ENCODE measurements at places on chromosomes 4 and X.

DNA sequence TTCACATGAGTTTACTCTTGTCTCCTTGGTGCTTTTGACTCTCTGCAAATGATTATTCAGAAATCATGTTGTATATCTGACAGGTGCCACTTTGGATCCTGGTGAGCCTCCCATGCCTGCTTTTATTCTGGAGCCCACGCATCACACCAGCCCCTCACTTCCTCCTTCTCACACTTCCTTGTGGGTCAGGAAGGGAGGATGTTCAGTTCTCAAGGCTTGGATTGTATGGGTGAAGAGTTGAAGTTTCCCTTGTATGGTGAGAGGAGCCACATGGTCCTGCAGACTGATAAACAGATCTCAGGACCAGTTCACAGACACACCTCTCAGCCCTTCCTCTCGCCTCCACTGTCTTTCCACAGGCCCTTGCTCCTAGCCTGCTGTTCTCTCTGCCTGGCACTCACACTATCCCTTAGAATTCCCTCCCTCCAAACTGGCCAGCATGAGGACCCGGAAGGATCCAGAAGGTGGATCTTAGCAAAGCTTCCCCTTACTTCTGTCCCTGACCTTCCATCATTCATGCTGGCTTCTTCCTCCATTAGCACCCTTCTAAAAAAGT lies 92.1 kb downstream of the STK32B start:
- DNase-seq, result no peak

- DNase-seq, result no peak
Measured at GRCh38 chrX:103904301-103904700, 58.1 kb upstream of the TMSB15B start.

GRCh38 chr4:127138586-127138985 lies 494.2 kb upstream of the INTU start:
- no peak for DNase-seq

- DNase-seq, result peak; percentile 27
Measured at GRCh38 chr4:128286474-128287058, 1.0 kb downstream of the PGRMC2 start.

- DNase-seq, result no peak
Measured at GRCh38 chrX:8755813-8756212, 23.9 kb upstream of the ANOS1 start.

GRCh38 chr4:98540803-98541202 lies 117.6 kb downstream of the TSPAN5 start:
- no peak for DNase-seq

DNA sequence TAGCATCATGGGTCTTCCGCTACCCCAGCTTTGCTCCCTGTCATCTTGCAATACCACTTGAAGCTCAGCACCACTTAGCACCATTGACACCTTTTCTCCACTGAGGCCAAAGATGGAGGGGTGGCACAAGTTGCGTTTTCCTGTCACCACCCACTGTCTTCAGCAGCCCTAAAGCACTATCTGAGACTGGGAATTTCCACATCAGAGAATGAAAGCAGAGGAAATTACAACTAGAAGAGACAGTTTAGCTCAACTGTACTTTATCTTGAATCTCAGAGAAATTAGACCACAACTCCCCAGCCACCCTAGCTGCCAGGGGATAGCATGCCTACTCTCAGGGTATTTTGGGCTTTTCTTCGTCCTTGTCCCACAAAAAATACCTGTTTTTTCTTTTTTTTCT lies 111.0 kb downstream of the DDIT4L start:
- DNase-seq, result no peak

- peak; percentile 49 for DNase-seq
Measured at GRCh38 chr4:159410076-159410777, 307.3 kb downstream of the RAPGEF2 start.

DNA sequence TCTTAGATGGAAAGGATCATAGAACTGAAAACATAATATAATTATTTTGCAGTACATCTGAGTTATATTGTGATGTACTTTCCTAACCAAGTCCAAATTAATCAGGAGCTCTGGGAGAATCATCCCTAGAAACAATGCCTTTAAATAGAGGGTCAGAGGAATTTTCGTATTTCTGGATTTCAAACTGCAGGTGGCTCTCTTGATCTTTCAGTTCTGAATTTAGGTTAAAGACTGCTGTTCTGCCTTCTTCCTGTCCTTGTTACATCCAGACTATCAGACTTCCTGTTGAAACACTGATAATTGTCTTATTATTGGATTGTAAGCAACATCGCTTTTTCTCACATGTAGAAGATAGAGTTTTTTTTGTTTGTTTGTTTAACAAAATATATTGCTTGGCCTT lies 142.7 kb downstream of the RPA4 start:
- peak; percentile 0 for DNase-seq

GRCh38 chrX:38154340-38154739 lies 66.3 kb downstream of the SRPX start:
- no peak for DNase-seq

DNA sequence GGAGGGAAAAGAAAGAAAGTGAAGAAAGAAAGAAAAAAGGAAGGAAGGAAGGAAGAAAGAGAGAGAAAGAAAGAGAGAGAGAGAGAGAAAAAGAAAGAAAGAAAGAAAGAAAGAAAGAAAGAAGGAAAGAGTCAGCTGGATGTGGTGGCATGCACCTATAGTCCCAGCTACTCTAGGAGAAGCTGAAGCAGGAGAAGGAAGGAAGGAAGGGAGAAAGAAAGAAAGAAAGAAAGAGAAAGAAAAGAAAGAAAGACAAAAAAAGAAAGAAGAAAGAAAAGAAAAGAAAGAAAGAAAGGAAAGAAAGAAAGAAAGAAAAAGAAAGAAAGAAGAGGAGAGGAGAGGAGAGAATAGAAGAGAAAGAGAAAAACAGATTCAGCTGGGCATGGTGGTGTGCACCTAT lies 44.3 kb upstream of the ERVMER34-1 start:
- DNase-seq, result no peak

- DNase-seq, result peak; percentile 98
Measured at GRCh38 chr4:168304744-168305459, 13.7 kb downstream of the DDX60 start.

- no peak for DNase-seq
Measured at GRCh38 chrX:115553171-115553570, 7.8 kb upstream of the PLS3 start.

- DNase-seq, result no peak
Measured at GRCh38 chr4:80073473-80074008, 512 bp upstream of the ANTXR2 start.

GRCh38 chr4:111610681-111611080 lies 534.6 kb upstream of the FAM241A start:
- no peak for DNase-seq

GRCh38 chr4:17619416-17620105 lies 5.1 kb downstream of the MED28 start:
- DNase-seq, result peak; percentile 46

GRCh38 chr4:138400543-138400942 lies 158.4 kb upstream of the SLC7A11 start:
- no peak for DNase-seq

GRCh38 chr4:78951862-78952472 lies 12.7 kb upstream of the PAQR3 start:
- peak; percentile 21 for DNase-seq

- DNase-seq, result no peak
Measured at GRCh38 chr4:55884093-55884850, 30.8 kb downstream of the EXOC1 start.

DNA sequence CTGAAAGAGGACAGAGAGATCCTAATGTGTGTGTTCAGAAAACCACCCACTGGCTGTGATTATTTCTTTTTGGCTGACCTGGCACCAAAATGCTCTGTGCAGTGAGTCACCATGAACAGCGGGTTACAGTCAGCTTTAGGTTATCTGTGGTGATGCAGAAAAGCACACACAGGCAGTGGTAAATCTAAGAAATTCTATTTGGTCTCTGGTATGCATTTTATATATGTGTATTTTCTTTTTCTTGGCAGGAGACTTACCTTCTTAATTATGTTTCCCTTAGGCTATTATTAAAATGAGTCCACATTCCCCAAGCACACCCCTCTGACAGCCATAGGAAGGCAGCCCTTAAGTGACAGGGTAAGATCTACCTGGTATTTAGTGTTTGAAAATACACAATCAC lies 79.1 kb upstream of the TFDP3 start:
- no peak for DNase-seq

GRCh38 chr4:123106747-123107146 lies 184.3 kb upstream of the NUDT6 start:
- no peak for DNase-seq

- DNase-seq, result no peak
Measured at GRCh38 chrX:82092307-82092706, 890.4 kb downstream of the SH3BGRL start.

DNA sequence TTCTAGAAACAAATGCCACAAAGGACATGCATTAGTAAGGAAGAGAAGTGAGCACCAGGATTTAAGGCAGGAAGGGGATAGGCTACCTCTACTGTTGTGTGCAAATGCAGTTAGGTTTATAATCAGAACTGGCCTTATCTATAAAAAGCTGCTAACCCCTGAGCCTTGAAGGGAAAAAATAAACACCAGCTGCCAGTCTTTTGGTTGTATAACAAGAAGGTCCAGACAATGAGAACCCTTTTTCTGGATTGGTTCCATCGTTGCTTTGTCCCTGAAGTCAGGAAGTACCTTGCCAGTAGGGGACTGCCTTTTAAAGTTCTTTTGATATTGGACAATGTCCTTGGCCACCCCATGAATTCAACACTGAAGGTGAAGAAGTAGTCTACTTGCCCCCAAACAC lies 126.7 kb upstream of the OTUD4 start:
- no peak for DNase-seq

DNA sequence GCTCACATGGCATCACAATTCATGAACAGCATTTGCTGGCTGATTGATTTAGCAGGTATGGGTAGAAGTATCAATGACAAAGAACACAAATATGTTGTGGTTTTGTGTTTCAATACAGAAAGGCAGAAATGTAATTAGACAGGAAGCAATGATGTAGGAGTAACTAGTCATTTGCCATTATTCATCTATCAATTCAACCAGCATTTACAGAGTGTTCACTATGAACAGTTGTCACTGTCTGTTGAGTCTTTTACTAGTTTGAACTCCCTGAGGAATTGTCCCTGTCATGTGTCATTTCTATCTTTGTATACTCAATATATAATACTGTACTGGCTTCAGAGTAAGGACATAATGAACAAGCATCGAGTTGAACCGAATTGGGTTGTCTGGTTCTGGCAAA lies 51.5 kb upstream of the ARHGAP24 start:
- DNase-seq, result no peak

DNA sequence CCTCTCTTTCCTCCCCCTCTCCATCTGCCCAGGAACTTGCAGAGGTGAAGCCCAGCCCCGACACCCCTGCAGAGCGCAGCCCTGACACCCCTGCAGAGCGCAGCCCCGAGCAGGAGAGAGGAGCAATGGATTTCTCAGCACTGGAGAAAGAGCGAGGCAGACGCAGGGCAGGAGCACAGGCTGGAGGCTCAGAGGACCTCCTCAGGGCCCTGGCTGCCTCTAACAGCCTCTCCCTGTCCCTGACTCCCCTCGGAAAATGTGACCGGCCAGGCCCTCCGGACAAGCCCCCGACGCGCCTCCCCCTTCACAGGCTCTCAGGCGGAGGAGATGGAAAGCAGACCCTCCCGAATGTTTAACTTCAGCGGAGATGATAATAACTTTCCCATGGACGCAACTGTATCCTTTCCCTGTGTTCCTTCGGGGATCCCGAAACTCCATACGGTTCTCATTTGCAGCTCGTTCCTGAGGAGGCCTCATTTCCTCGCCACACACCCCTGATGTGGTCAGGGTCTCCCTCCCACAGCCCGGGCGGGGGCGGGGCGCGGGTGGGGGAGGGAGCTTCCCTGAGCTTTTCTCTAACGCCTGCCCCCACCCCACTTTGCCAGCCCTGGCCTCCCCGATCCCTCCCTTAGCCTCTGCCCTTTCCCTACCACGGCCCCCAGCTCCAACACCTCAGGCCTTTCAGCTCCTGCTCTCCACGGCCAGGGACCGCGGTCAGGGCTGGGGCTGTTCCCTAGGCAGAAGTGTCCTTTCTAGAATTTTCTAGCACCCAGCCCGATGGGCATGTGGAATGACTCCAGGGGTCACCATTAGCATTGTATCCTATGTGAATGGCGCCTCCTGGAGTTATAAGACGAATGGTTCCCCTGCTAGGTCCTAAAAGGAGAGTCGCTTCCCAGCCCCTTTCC lies 201.1 kb upstream of the BCOR start:
- DNase-seq, result no peak

DNA sequence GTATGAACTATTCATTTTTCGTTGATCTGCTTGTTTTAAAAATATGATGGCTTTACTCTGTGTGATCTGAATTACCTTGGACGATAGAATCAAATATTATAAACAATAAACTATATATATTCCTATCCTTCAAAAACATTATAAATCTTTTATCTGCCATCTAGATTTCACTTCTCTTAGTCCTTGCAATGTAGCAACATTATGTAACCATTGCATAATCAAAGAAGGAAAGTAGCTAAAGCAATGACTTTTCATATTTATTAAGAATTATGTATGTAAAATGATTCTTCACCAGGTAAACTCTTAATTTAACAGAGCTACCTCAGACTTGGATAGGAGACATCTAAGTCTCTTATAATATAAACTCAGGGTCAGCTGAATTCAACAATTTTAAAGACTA lies 210.5 kb downstream of the ADAMTS3 start:
- DNase-seq, result no peak

GRCh38 chrX:110145854-110146253 lies 142.9 kb downstream of the TMEM164 start:
- DNase-seq, result no peak

Data from HFFc6 (cell line).